Esophagus squamous epithelium (tissue), 5 donors: ENCODE measurements at places on chromosomes 6 and 20.

DNA sequence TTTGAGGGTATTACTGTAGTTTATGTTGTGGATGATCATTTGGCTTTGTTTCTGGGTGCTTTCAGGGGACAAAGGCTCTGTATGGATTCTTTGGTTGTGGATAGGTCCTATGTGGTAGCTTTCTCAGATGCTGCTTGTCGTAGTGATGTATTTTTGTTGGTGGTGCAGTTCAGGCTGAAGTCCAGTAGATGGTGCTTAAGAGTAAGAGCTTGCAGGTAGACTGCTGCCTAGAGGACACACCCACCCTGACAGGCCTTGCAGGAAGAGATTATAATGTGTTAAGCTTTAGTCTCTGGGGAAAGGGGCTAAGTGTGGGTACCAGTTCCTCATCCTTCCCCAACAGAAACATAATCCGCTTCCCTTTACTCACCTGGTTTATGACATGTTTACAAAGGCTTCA, 62.6 kb upstream of the ADGRB3 start:
- DNase-seq, result no peak

- no peak for DNase-seq
Observed at GRCh38 chr6:169087443-169088041, 166.1 kb downstream of the THBS2 start.

- DNase-seq, result no peak
Observed at GRCh38 chr20:1472556-1473245, 6.1 kb upstream of the NSFL1C start.

- no peak for DNase-seq
Observed at GRCh38 chr20:13183005-13183404, 38.1 kb upstream of the ISM1 start.

DNA sequence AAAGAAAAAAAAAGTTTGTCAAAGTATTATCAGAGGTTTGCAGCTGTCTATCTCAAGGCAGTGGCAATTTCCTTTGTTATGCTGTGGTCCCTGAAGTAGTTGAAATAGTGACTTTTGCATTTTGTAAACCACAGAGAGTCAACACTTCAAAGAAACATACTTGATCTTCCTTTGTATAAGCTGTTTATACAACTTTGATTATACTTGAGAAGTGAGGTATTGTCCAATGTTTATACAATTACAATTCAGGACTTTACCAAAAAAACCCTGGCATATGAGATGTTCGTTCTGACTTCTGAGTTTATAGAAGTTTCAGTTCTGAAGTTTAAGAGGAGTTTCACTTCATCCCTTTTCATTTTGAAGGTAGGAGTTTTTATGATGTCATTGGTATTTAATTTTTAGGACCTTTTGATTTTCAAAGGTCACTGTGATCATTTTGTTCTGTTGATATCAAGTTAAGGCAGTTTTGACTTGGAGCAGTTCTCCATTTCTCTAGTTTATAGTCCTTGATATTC, 4.0 kb downstream of the STK4 start:
- DNase-seq, result no peak

- DNase-seq, result no peak
Observed at GRCh38 chr6:10759884-10760329, 12.3 kb downstream of the TMEM14B start.
